Stimulated activated CD4-positive, alpha-beta T cell treated with anti-CD3 and anti-CD28 coated beads, TNF-alpha, amount 100 ng/mL, for 4 hours (primary cell): ENCODE measurements at places on chromosomes 2 and 18.

DNA sequence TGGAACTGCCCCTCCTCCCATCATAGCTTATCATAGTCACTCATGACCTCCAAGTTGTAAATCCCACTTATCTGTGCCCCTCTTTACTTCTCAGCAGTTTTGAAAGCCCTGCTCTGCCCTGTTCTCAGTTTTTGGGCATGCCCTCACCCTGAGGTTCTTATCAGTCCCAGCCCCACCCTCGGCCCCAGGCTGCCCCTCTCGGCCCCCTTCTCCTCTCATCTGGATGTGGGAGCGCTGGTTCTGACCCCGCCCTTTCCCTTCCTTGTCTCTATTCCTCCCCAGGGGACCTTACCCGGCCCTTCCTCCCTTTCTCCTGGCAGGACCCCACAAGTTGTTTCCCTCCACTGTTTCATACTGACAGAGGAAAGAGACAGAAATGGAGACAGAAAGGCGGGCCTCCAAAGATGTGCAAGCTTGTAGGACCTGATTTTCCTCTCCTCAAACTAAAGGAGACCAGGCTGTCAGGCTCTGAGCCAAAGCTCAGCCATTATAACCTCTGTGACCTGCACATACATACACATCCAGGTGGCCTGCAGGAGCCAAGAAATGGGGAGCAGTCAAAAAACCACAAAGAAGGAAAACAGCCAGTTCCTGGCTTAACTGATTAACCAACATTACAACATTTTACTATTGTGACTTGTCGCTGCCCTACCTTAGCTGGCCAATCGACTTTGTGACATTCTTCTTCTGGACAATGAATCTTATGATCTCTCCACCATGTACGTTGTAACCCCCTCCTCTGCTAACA lies 171.0 kb upstream of the HS6ST1 start:
- DNase-seq, result no peak

DNA sequence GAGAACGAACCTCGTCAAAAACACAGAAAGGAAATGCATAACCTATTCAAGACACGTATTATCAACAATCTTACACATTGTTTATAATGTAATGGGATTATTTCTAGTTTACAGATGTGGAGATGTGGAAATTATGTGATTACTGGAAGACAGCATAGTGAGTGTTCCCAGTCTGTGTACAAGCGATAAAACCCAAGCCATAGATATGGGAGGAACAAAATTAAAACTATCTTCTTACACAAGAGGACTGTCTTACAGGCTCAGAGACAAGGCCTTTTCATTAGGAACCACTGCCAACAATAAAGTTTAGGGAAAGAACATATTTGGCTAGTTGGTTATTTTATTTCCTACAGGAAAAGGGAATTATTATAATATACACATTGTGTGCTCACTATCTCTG lies 20.3 kb downstream of the COBLL1 start:
- DNase-seq, result no peak

DNA sequence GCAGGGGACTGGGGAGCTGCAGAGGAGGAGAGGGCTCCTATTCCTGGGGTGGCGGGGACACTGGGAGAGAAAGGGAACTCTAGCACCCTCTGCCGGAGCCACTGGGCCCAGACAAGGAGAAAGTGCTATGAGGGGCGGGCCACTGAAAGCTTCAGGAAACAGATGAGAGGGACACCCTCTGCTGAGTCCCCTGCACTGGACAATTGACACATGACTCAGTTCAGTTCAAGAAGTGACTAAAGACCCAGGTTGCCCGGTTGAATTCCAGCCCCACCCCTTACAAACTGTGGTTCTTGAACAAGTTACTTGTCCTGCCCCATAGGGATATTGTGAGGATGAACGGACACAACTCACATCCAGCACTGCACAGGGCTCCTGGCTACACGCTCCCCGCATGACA lies 5.0 kb downstream of the RUFY4 start:
- no peak for DNase-seq

GRCh38 chr2:76928026-76928425 lies 594.1 kb downstream of the LRRTM4 start:
- no peak for DNase-seq

- DNase-seq, result no peak
Observed at GRCh38 chr2:56757884-56758545, 574.2 kb downstream of the CCDC85A start.

- no peak for DNase-seq
Observed at GRCh38 chr2:237164474-237165042, 78.9 kb downstream of the COPS8 start.

DNA sequence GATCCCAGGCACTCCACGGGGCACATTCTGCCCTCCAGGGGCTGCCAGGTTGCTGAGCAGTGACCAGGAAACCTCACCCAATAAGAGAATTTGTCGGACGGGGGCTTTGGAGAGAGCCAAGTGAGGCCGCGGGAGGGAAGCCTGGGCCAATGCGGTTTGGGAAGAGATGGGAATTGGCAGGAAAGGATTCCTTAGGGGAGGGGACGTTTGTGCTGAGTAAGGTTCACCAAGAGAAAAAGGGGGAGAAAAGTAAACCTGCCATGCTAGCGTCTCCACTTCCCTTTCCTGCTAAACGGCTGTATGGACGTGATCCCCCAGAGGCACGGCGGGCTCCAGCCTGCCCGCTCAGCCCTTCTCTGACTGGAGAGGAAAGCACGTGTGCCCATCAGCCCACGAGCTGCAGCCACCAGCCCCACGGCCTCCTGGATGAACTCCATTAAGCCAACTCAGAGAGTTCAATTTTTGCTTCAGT lies 194.4 kb upstream of the ID2 start:
- no peak for DNase-seq

DNA sequence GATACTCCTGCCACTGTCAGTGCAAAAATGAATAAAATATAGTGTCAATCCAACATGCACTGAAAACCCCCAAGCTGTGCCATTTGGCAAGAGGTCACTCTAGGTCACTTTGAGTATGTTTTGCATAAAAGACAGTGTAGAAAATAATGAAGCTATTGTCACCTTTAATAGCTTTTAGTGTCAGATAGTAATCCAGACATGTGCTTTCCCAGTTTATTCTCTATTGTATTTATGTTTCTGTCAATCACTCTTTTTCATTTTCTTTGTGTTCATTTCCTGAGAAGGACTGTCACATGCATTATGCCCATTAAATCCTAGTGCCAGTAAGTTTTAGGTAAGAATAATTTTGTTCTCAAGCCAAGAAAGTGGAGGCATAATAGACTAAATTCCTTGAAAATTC lies 1073.9 kb upstream of the CDH2 start:
- no peak for DNase-seq

DNA sequence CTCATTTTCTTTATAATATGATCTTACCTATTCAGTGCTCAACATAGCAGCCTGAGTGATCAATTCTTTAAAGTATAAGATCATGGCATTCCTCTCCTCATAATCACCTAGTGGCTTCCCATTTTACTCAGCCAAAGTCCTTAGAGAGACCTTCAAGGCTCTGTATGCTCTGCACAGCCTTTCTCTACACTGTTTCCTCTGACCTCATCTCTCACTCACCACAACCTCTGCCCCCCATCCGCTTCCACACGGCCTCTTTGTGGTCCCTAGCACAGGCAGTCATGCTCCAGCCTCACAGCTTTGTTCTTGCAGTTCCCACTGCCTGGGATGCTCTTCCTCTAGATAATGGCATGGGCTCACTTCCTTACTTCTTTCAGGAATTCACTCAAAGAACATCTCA lies 109.2 kb downstream of the HIBCH start:
- no peak for DNase-seq

GRCh38 chr2:118954297-118955060 lies 12.5 kb downstream of the MARCO start:
- DNase-seq, result no peak

- no peak for DNase-seq
Observed at GRCh38 chr2:212398316-212398715, 140.3 kb downstream of the ERBB4 start.

DNA sequence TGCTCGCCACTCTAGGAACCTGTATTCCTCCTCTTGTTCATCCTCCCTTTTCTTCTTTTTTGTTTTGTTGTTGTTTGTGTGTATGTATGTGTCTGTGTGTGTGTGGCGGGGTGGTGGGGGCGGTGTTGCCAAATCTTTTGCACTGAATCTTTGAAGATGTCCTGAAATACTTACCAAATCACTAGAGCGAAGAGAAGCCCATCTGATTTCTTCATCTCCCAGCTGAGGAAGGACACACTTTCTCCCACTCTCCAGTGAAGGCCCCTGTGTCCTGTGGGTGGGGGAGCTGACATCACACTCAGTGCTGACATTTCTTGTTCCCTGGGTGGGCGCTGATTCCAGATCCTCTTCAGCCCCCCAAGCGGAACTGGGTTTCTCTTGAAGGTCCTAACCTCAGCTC lies 74.5 kb downstream of the NEDD4L start:
- no peak for DNase-seq

DNA sequence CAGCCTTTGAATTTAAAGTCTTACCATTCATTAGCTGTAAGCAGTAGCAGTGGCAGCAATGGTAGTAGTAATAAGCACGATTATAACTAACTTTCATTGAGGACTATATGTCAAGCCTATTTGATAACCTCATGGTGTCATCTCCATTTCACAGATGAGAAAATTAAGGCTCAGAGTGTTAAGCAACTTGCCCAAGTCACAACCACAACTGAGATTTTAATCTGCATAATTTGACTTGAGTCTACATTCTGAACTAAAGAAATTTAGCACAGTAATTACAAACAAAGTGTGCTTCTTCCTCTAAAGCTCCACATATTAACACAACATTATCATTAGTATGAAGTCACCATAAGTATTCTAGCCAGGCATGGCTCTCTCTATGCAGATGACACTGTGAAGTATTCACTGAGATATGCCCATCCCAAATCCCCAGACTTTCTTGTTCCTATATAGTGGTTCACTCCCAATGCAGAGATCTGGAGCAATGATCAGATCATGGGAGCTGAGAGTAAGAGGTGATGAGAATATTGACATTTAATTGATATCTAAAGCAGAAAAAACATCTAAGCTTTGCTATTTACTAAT lies 120.2 kb downstream of the ATAD2B start:
- no peak for DNase-seq

GRCh38 chr2:44598330-44599119 lies 236.8 kb downstream of the CAMKMT start:
- DNase-seq, result no peak

GRCh38 chr2:64952511-64953482 lies 36.4 kb upstream of the SLC1A4 start:
- no peak for DNase-seq
